Smooth muscle cell of the pulmonary artery (primary cell): ENCODE measurements at places on chromosomes 3 and 15. TPM values are rescaled to one million over a fixed set of nuclear protein-coding genes. Genes with fewer than 3 reads are reported as not detected.

The CD86 gene
- not detected in 2 replicates for total RNA-seq

The SV2B gene
- total RNA-seq: under 0.01 TPM in 1 of 2 replicates, not detected in the other

The AP4E1 gene
- 13.0 and 16.6 TPM in 2 replicates for total RNA-seq

The SKOR1 gene
- total RNA-seq: 0.07 and 0.17 TPM in 2 replicates

The PLSCR5 gene
- not detected in 2 replicates for total RNA-seq

The CD96 gene
- total RNA-seq: 0.07 and 0.13 TPM in 2 replicates

The MME gene
- 42.0 and 623 TPM in 2 replicates for total RNA-seq

The THRB gene
- total RNA-seq: 0.83 and 3.9 TPM in 2 replicates

The MAGEL2 gene
- 0.73 and 0.98 TPM in 2 replicates for total RNA-seq

The ITPKA gene
- total RNA-seq: 0.76 and 0.91 TPM in 2 replicates

The PTH1R gene
- total RNA-seq: 0.20 and 2.1 TPM in 2 replicates

The GCNT3 gene
- total RNA-seq: 0.07 and 0.23 TPM in 2 replicates

The TGM5 gene
- total RNA-seq: 0.26 TPM in 1 of 2 replicates, not detected in the other

The CACNA2D3 gene
- total RNA-seq: 0.03 and 0.72 TPM in 2 replicates

The PLSCR4 gene
- total RNA-seq: 68.2 and 119 TPM in 2 replicates

The LRRN1 gene
- total RNA-seq: 0.30 and 0.33 TPM in 2 replicates

The ISLR2 gene
- 0.07 and 0.10 TPM in 2 replicates for total RNA-seq

The AADAC gene
- total RNA-seq: 1.9 and 17.6 TPM in 2 replicates

The CILP gene
- 0.07 TPM in 2 replicates for total RNA-seq

The SHF gene
- total RNA-seq: 0.63 and 1.8 TPM in 2 replicates

The UBA3 gene
- 52.1 and 64.4 TPM in 2 replicates for total RNA-seq

The CPLX3 gene
- not detected in 2 replicates for total RNA-seq

The YEATS2 gene
- total RNA-seq: 55.4 and 59.1 TPM in 2 replicates

The ITIH1 gene
- 0.17 and 0.33 TPM in 2 replicates for total RNA-seq

The FBXO40 gene
- not detected in 2 replicates for total RNA-seq

The CD276 gene
- total RNA-seq: 198 and 230 TPM in 2 replicates

The FAM3D gene
- total RNA-seq: not detected in 2 replicates

The ZPLD1 gene
- 0.13 and 1.1 TPM in 2 replicates for total RNA-seq

The LTF gene
- total RNA-seq: 1.7 TPM in 1 of 2 replicates, not detected in the other

The KLHL25 gene
- total RNA-seq: 5.7 and 6.3 TPM in 2 replicates
